ENCODE measurements at places on chromosomes 4 and X.

DNA sequence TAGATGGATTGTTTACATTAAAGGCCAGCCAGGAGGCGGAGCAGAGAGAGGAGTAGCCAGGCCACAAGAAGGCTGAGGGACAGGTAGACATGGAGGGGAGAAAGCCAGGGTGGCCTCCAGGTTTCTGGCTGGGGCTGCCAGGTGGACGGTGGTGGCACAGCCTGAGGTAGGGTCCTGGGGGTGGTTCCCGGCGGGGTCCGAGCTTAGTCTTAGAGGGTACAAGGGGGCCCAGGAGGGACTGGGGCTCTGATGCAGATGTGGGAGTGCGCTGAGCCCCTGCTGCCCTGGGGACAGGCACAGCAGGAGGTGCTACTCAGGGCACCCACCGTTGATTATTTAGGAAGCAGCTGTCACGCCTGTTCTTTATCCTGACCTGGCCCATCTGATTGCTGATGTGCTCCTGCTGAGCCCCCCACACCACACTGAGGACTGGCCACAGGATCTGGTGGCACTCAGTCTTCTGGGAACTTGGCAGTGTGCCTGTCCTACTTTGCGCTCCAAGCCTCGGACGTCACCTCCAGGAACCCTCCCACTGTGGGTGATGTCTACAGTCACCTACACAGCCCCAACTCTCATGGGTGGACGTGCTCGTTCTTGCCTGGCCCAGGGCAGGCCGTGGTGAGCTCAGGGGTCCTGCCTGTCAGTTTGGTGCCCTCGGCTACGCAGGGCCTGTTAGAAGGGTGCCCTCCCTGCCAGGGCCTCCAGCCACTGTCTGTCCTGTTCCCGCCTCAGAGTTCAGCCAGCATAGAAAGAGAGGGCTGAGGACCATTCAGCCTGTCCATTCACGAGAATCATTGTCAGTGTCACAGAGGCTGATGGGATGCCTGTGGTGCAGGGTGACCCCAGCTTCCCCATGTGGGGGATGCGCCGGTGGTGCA, 12.0 kb downstream of the WFS1 start:
- DNase-seq: no peak

- DNase-seq: peak; percentile 89
Measured at GRCh38 chr4:2220016-2220630, 21.8 kb downstream of the HAUS3 start.

DNA sequence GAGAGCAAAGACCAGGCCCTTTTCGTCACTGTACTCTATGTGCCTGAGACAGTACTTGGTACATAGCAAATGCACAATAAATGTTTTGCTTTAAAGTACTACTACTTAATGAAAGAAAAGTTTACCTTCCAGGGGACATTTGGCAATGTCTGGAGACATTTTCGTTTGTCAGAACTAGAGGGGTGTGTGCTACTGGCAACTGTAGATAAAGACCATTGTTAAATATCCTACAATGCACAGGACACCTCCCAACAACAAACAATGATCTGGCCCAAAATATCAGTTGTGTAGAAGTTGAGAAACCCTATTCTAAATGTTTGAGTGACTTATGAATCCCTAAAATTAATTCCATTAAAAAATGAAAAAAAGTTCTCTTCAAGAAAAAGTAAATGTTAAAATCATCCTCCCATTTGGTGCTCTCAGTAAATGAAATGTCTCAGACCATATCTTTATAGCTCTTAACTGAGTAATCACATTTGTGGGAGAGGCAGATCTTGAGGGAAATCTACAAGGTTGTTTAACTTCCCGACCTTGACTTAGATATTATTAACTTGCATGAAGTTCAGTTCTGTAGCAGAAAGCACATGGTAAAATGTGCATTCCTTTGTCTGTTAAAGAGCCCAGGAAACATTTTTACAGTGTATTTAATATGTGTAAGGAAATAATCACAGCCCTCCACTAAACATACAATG, 18.5 kb downstream of the EGFL6 start:
- no peak for DNase-seq

- no peak for DNase-seq
Measured at GRCh38 chr4:73438582-73439215, 2.7 kb downstream of the AFP start.

- DNase-seq: peak; percentile 68
Measured at GRCh38 chrX:9878146-9878820, 88.9 kb upstream of the CLDN34 start.

DNA sequence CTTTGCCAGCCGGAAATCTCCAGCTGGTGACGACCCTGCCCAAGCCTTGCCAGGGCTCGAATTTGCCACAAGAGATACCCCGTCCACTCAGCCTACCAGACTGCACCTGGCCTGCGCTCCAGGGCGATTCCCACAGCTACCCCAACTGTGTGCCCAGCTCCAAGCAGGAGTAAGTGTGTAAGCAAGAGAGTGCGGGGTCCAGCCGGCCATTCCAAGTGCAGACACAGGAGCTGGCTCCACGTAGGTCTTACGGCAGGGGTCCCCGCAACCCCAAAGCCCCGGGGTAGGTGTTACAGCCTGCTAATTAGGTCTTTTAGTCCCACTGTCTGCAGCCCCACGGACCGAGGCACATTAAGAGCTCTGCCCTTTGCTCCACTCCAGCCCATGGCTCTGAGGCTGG, 1305.2 kb downstream of the ARAP2 start:
- DNase-seq: no peak

- DNase-seq: no peak
Measured at GRCh38 chr4:53098681-53099121, 236.6 kb downstream of the RASL11B start.

DNA sequence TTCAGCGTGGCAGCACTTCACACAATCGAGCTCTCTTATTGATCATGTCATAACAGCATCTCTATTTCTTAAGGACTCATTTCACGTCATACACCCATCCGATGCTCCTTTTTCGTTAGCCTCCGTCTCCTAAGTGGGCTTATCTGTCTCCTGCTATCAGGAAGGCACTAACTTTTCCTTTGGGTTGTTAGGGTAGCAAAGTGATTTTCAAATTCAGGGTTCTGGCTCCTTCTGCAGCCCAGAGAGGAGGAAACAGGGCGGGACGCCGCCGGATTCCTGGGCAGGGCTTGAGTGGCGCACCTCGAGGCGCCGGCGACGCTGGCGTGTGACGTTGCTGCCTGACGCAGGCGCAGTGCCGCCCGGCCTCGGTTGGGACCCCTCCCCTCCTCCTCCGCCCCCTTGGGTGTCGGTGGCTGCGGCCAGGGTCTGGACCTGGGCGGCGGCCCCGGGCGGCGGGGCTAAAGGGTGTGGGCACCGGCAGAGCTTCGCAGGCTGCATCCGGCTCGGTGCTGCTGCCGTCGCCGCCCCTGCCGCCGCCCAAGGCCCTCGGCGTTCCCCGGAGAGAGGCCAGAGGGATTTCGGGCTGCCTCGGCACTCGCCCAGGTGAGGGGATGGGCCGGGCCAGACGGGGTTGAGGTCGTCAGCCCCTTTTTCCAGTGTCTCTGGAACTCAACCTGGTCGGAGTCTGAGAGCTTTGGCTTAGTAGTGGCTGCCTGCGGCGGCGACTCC, at the start of gene BLTP1:
Gene BLTP1, plus strand, starts transcription at position 350 of the 729 bp plus-strand sequence. CDS start 18,317 bp downstream, outside the sequence.
- DNase-seq: peak; percentile 95

All from neural progenitor cell (in vitro differentiated cells).